Vagina (tissue), 2 donors: ENCODE measurements at places on chromosomes 2 and 18. TPM values are rescaled to one million over a fixed set of nuclear protein-coding genes. Genes with fewer than 3 reads are reported as not detected.

PREB gene
- total RNA-seq = 57.5 TPM

CRYGC gene
- not detected for total RNA-seq

EHBP1 gene
- total RNA-seq = 97.7 TPM

KIF5C gene
- 13.3 TPM for total RNA-seq

ORMDL1 gene
- 58.9 TPM for total RNA-seq

FAM98A gene
- 15.0 TPM for total RNA-seq

MYO5B gene
- total RNA-seq = 22.6 TPM

NOSTRIN gene
- total RNA-seq = 30.0 TPM

APOB gene
- not detected for total RNA-seq

- DNase-seq = no peak
These were observed 666.5 kb downstream of the DCDC2C start for GRCh38 chr2:4369826-4370419.

GRCh38 chr2:35447215-35447614 lies 908.4 kb upstream of the CRIM1 start:
- no peak for DNase-seq

GRCh38 chr2:9954136-9954535 lies 2.6 kb downstream of the GRHL1 start:
- DNase-seq = no peak

- DNase-seq = no peak
These were observed 125.6 kb upstream of the DLX2 start for GRCh38 chr2:172228177-172228808.

GRCh38 chr2:206276169-206276942 lies 1.9 kb downstream of the ZDBF2 start:
- no peak for DNase-seq

- no peak for DNase-seq
These were observed 751 bp upstream of the DNAJC10 start for GRCh38 chr2:182715121-182715891.

DNA sequence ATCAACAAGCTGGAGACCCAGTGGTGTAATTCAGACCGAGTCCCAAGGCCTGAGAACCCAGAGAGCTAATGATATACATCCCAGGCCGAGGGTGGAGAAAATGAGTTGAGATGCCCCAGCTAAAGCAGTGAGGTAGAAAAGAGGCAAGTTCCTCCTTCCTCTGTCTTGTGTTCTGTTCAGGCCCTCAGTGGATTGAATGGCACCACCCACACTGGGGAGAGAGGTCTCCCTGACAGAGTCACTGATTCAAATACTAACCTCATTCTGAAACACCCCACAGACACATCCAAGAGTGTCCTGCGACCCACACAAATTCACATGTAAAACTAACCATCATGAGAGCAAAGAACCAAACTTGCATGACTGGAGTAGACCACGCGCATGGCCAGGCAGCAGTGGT lies 215.3 kb downstream of the ANAPC1 start:
- DNase-seq = peak; percentile 37

GRCh38 chr2:63594660-63595059 lies 5.9 kb downstream of the MDH1 start:
- no peak for DNase-seq

DNA sequence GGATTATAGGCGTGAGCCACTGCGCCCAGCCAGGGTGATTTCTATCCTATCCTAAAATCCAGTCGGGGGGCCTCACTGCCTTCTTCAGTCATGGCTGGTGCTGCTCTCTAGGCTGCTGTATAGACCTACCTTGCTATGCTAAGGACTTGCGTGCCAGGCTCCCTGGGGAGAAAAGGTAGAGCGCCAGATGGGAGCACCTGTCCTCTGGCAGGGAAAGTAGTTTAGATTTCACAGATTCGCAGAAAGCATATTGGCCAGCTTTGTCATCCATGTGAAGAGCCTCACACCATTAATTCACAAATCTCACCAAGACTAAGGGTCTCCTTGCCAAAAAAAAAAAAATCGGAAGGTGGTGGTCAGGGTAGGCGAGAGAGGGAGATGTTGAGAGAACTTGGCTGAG lies 217.6 kb downstream of the ATAD2B start:
- no peak for DNase-seq

GRCh38 chr2:80292474-80292873 lies 12.1 kb downstream of the LRRTM1 start:
- DNase-seq = no peak

GRCh38 chr2:1978706-1979105 lies 234.4 kb upstream of the PXDN start:
- DNase-seq = peak; percentile 70

- no peak for DNase-seq
These were observed 45.7 kb upstream of the STK17B start for GRCh38 chr2:196217116-196217515.

- no peak for DNase-seq
These were observed 307.6 kb upstream of the RAB12 start for GRCh38 chr18:8301427-8302172.

- no peak for DNase-seq
These were observed 72.5 kb upstream of the SMAD2 start for GRCh38 chr18:48002933-48003365.

DNA sequence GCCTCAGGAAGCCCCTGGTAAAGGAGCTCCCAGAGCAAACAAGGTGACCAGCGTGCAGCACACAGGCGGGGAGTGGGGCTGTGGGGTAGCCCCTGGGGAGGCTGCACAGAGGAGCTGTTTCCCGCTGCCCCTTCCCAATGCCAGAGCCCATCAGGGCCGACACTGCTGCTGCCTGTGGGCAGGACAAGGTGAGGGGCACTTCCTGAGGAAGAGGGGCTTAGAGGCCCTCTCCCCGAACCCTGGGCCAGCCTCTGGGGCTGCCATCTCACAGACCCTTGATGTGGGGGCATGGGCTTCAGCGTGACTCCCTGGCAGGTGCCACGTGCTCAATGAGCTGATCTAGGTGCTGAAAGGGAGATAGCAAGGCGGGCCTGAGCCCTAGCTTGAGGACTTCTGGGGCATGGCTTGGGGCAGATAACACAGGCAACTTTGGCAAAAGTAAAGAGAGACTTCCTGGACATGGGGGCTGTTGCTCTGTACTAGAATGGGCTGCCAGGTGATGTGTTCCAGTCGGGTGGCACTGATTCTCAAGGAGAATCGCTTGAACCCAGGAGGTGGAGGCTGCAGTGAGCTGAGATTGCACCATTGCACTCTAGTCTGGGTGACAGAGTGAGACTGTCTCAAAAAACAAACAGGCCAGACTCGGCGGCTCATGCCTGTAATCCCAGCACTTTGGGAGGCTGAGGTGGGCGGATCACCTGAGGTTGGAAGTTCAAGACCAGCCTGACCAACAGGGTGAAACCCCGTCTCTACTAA lies 9.9 kb upstream of the KLF11 start:
- DNase-seq = no peak

GRCh38 chr18:21230436-21230835 lies 11.6 kb upstream of the GREB1L start:
- no peak for DNase-seq

- no peak for DNase-seq
These were observed 6.7 kb upstream of the DLX2 start for GRCh38 chr2:172109256-172109987.

GRCh38 chr2:235149240-235149659 lies 197.4 kb downstream of the SH3BP4 start:
- peak; percentile 25 for DNase-seq

DNA sequence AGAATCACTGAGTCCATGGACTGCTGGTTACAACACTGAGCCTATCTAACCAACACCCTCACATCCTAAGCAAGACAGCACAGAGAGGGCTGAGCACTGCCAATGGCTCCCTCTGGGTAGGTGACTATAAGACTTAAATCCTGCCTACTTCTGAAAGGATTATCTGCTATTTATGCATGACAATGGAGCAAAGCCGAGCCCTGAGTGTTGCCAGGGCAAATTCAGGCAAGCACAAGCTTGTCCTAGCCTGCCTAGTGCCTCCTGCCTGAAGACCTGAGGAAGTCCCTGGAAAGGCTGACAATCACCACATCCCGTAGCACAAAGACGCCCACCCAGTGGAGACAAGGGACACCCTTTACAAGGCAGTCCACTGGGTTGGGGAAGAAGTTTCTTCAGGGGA lies 129.7 kb downstream of the OSR1 start:
- DNase-seq = no peak

GRCh38 chr2:45881970-45882581 lies 230.6 kb downstream of the PRKCE start:
- DNase-seq = no peak
